ENCODE measurements at places on chromosomes 2 and 18. TPM values are rescaled to one million over a fixed set of nuclear protein-coding genes. Genes with fewer than 3 reads are reported as not detected.

The STPG4 gene
- polyA plus RNA-seq, result 0.17 TPM

The GPAT2 gene
- 0.50 TPM for polyA plus RNA-seq

The HTR2B gene
- polyA plus RNA-seq, result 0.64 TPM

The MEP1B gene
- polyA plus RNA-seq, result 0.10 TPM

Measured in ovary (tissue), 10 donors.